ENCODE measurements at places on chromosomes 6 and 20. TPM values are rescaled to one million over a fixed set of nuclear protein-coding genes. Genes with fewer than 3 reads are reported as not detected.

Gene SIRPD
- total RNA-seq, result 0.37 TPM

Gene ZBTB46
- 4.9 TPM for total RNA-seq

Gene TMEM170B
- total RNA-seq, result 3.9 TPM

Gene DNMT3B
- total RNA-seq, result 8.0 TPM

Gene TCF21
- not detected for total RNA-seq

DNA sequence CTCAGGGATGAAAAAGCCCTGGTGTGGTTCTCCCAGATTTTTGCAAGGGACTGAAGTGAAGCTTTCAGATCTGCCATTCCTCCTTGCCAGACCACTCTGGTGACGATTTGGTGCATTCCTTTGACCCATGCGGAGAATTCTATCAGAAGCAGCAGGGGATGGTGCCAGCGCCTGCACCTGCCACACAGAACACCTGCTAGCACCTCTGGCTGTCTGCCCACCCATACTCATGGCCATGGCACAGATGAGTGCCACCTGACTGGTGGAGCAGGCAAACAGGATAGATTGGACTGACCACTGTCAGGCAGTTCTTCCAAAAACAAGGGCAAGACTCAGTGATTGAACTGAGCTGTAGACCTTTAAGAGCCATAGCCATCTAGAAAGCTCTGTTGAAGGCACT, 107.1 kb downstream of the CDYL start:
- no peak overlapping the region for H3K4me3 ChIP-seq
- H3K36me3 ChIP-seq, result no peaks in the 10 kb centered on the region
- no peak overlapping the region for H3K27ac ChIP-seq
- DNase-seq, result no peak
- H3K27me3 ChIP-seq, result no peaks in the 10 kb centered on the region

DNA sequence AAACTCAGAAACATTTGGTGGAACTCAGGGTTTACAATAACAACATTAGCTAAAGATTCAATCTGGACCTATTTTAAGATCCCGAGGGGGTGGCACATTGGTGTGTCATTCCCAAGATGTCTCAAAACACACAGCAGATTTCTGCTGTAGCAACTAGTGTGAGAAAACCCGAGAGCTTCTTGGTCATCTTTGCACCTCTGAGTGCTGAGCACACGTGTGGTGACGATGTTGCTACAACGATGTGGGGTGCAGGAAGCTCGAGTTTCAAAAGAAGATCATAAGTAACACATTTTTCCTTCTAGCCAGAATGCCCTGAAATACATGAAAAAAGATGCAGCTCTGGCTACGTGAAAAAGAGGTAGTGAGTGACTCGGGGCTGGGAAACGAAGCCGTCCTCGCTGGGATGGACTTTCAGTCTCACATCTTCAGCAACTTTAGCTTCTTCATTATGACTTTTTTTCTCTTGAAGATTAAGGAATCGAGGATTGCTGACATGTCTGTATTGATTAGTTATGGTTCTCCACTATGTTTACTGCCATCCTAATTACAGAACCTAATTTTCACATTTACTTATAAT, 1.5 kb downstream of the RAMACL start:
- no peaks in the 10 kb centered on the region for H3K4me1 ChIP-seq
- no peak overlapping the region for H3K27ac ChIP-seq
- no peaks in the 10 kb centered on the region for H3K36me3 ChIP-seq
- no peak overlapping the region for H3K4me3 ChIP-seq
- no peaks in the 10 kb centered on the region for H3K27me3 ChIP-seq

- H3K27me3 ChIP-seq, result no peaks in the 10 kb centered on the region
- no peak overlapping the region for H3K27ac ChIP-seq
- H3K36me3 ChIP-seq, result no peaks in the 10 kb centered on the region
- no peak overlapping the region for H3K4me3 ChIP-seq
- H3K4me1 ChIP-seq, result no peaks in the 10 kb centered on the region
Measured at GRCh38 chr6:86153521-86153920, 510.8 kb upstream of the SYNCRIP start.

DNA sequence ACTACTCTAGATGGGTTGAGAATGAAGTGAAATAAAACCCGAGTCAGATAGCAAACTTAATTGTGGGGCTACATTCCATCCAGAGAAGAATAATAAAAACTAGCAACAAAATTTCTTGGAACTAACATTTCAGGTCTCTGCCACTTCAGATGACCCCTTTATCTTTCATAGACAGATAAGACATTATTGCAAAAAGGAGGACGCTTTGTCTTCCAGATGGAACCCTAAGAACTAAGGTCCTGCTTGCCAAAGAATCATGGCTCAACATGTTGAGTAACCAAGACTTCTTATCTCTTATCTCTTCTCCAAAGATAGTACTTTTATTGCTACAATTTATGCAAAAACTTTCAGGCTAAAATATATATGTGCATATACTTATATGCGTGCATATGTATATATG, 221.1 kb upstream of the PREP start:
- H3K27me3 ChIP-seq, result no peaks in the 10 kb centered on the region
- H3K4me1 ChIP-seq, result no peaks in the 10 kb centered on the region
- DNase-seq, result no peak

GRCh38 chr6:5729080-5729434, 277.7 kb downstream of the NRN1 start:
- H3K4me3 ChIP-seq, result no peak overlapping the region
- H3K36me3 ChIP-seq, result no peaks in the 10 kb centered on the region
- H3K27me3 ChIP-seq, result no peaks in the 10 kb centered on the region
- no peaks in the 10 kb centered on the region for H3K4me1 ChIP-seq
- no peak for DNase-seq

DNA sequence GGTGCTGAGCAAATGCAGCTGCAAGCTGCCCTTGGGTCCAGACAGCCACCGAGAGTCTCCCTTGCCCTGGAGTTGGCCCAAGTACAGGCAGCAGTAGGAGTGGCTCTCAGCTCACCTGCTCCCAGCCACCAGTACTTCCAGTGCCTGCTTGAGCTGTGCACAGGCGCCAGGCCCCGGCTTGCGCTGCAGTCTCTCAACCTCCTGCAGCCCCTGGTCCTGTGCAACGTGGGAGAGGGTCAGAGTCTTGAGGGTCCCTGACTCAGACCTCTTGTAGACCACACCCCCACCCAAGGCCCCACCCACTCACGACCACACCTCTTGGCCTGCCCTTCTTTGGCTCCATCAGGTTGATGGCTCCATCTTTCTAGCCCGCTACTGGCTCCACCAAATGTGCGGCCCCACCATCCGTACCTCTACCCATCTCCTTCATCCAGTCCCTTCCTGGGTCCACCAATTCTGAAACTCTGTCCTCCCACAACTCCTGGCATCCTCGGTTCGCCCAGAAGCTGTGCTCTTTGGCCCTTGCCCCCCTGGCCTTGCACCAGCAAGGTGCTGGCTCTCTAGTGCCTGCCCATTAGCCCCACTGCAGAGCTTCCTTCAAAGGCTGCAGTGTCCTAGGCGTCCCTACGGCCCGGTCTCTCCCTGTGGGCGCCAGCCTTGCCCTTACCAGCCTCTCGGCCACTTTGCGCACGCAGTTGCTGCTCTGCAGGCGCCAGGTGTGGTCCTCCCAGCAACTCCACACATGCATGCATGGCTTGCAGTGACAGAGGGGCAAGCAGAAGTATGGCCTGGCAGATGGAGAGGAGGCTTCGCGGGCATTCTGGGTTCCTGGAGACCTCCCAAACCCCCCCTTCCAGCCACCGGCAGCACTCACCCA, 16.5 kb upstream of the SPAG4 start:
- H3K4me3 ChIP-seq, result no peak overlapping the region
- H3K27me3 ChIP-seq, result no peaks in the 10 kb centered on the region
- H3K27ac ChIP-seq, result no peak overlapping the region
- 0 out of 2 replicates have a peak, but pooled peaks cover 3% of the 10 kb centered on the region for H3K4me1 ChIP-seq
- peaks cover 13% of the 10 kb centered on the region for H3K36me3 ChIP-seq
